Body of pancreas (tissue), 4 donors: ENCODE measurements at places on chromosomes 3 and 15. TPM values are rescaled to one million over a fixed set of nuclear protein-coding genes. Genes with fewer than 3 reads are reported as not detected.
A peak's percentile ranks its signal among the peaks of the same experiment; 100 is the strongest.

The NDN gene
- 19.4 TPM for total RNA-seq

The KCNMB3 gene
- total RNA-seq = 8.2 TPM

The CX3CR1 gene
- 1.3 TPM for total RNA-seq

The INSYN1 gene
- 3.6 TPM for total RNA-seq

The IGSF10 gene
- 1.0 TPM for total RNA-seq

The GCNT3 gene
- total RNA-seq = 0.66 TPM

The SPATA12 gene
- not detected for total RNA-seq

The PRICKLE2 gene
- 23.4 TPM for total RNA-seq

The ABI3BP gene
- 9.3 TPM for total RNA-seq

- no peak overlapping the region for H3K4me3 ChIP-seq
- no peak overlapping the region for H3K27ac ChIP-seq
- H3K27me3 ChIP-seq = no peaks in the 10 kb centered on the region
- no peaks in the 10 kb centered on the region for H3K4me1 ChIP-seq
- DNase-seq = no peak
- H3K36me3 ChIP-seq = no peaks in the 10 kb centered on the region
Measured at GRCh38 chr3:8154617-8155016, 347.0 kb upstream of the LMCD1 start.

DNA sequence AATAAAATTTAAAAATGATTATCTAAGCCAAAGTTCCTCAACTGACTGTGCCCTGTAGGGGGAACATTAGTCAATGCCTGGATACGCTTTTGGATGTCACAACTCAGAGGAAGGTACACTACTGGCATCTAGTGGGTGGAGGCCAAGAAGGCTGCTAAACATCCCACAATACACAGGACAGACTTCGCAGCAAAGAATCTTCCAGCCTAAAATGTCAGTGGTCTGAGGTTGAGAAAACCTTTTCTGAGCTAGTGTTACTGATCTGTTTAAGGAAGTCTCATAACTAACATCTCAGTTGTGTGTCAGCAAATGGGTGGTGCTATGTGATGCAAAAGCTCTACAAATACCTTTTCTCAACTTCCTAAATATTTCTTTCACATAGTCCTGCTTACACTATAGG, 20.9 kb upstream of the LDHAL6B start:
- H3K27ac ChIP-seq = no peak overlapping the region
- no peaks in the 10 kb centered on the region for H3K27me3 ChIP-seq
- H3K4me3 ChIP-seq = no peak overlapping the region

DNA sequence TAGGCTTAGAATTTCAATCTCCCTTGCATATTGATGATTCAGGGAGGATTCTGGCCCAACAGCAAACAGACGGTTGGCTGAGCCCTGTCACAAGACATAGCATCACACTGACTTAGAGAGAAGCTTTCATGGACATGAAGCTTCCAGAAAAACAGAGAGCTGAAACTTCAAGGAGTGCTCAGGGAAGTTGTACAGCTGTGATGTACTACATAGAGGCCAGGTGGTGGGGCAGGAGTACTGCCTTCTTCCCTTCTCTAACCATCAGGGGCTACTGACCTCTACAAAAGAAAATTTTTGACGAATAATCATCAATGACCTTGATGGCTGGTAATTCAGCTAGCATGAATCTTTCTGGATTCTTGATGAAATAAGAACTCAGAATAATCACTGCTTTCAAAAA, 378.5 kb downstream of the ERC2 start:
- no peaks in the 10 kb centered on the region for H3K27me3 ChIP-seq
- H3K36me3 ChIP-seq = no peaks in the 10 kb centered on the region
- H3K27ac ChIP-seq = no peak overlapping the region
- no peaks in the 10 kb centered on the region for H3K4me1 ChIP-seq
- DNase-seq = no peak

GRCh38 chr15:69303337-69304181, 4.8 kb downstream of the PAQR5 start:
- H3K27me3 ChIP-seq = no peaks in the 10 kb centered on the region
- no peak for DNase-seq
- H3K36me3 ChIP-seq = no peaks in the 10 kb centered on the region
- H3K4me1 ChIP-seq = peaks cover 54% of the 10 kb centered on the region
- no peak overlapping the region for H3K27ac ChIP-seq

- no peaks in the 10 kb centered on the region for H3K4me1 ChIP-seq
- no peak overlapping the region for H3K27ac ChIP-seq
- H3K36me3 ChIP-seq = no peaks in the 10 kb centered on the region
- no peaks in the 10 kb centered on the region for H3K27me3 ChIP-seq
- H3K4me3 ChIP-seq = no peak overlapping the region
- no peak for DNase-seq
Measured at GRCh38 chr3:135325726-135326235, 530.7 kb downstream of the EPHB1 start.

GRCh38 chr15:78767331-78767951, 43.8 kb downstream of the ADAMTS7 start:
- H3K4me1 ChIP-seq = no peaks in the 10 kb centered on the region
- no peak overlapping the region for H3K27ac ChIP-seq
- H3K4me3 ChIP-seq = no peak overlapping the region

DNA sequence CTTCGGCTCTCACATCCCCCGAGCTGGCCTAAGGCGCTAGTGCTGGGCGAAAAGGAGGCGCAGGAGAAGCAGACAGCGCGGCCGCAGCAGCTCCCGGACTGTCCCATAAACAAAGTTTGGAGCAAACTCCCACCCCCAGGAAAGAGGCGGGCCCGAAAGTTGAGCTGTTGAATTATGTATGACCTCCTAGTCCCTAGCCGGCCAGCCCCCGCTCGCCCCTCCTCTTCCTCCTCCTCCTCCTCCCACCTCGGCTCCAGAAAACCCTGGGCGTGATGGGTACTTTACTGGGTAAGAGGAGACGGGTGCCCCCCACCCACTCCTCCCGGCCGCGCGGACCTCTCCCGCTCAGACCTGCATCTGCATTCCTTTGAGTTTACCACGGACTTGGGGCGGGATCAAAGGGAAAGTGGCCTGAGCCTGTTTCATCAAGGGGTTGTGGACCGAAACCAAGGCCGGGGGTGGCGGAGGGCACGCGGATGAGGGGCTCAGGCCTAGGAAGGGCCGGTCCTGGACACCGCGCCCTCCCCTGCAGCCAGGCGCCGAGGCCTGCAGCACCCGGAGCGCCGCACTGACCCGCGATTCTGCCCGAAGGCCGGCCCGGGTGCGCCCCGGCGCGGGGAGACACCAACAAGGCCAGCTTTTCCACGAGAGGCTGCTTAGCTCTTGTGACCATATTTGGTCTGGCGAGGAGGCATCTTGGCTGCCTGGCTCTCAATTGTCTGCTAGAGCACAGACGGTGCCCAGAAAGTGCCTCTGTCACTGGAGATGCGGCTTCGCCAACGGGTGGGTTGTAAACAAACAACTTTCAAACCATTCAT, at the start of gene WWTR1:
WWTR1 (minus strand) TSS at position 100 of the 818 bp plus-strand sequence. CDS start 719 bp downstream, outside the sequence.
- H3K27ac ChIP-seq = peak within 1 kb of the TSS; percentile 91
- peak; percentile 92 for DNase-seq
- H3K4me1 ChIP-seq = peaks cover 12% of the 10 kb centered on the region
- no peaks in the 10 kb centered on the region for H3K36me3 ChIP-seq

DNA sequence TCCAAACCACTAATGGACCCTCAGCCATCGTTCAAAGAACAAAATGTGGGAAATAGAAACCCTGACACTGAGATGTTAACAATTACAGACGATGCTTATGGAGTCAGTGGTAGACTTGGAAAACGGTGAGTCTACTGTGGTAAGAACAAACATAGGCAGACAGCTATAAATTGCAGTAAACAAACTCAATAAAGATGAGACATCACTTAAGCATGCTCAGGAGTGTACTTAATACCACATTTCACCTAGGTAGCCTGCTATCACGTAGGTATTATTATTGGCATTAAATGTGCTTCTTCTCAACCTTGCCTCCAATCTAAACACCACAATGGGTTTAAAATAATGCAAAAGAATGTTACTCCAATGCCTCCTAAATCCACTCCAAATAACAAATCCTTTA, 2.5 kb downstream of the OSBPL10 start:
- no peaks in the 10 kb centered on the region for H3K36me3 ChIP-seq
- H3K4me3 ChIP-seq = no peak overlapping the region
- DNase-seq = no peak
- no peak overlapping the region for H3K27ac ChIP-seq
- H3K27me3 ChIP-seq = no peaks in the 10 kb centered on the region

- no peak overlapping the region for H3K4me3 ChIP-seq
- H3K4me1 ChIP-seq = peaks cover 15% of the 10 kb centered on the region
- no peak for DNase-seq
- H3K36me3 ChIP-seq = no peaks in the 10 kb centered on the region
Measured at GRCh38 chr3:141663993-141664392, 74.1 kb upstream of the RNF7 start.

- H3K4me3 ChIP-seq = no peak overlapping the region
- H3K27me3 ChIP-seq = no peaks in the 10 kb centered on the region
- H3K27ac ChIP-seq = peak overlapping the region; percentile 93
Measured at GRCh38 chr3:157129803-157130466, 30.0 kb downstream of the CCNL1 start.

GRCh38 chr3:73447111-73447510, 177.6 kb downstream of the PDZRN3 start:
- no peak overlapping the region for H3K27ac ChIP-seq
- no peaks in the 10 kb centered on the region for H3K36me3 ChIP-seq
- DNase-seq = no peak

DNA sequence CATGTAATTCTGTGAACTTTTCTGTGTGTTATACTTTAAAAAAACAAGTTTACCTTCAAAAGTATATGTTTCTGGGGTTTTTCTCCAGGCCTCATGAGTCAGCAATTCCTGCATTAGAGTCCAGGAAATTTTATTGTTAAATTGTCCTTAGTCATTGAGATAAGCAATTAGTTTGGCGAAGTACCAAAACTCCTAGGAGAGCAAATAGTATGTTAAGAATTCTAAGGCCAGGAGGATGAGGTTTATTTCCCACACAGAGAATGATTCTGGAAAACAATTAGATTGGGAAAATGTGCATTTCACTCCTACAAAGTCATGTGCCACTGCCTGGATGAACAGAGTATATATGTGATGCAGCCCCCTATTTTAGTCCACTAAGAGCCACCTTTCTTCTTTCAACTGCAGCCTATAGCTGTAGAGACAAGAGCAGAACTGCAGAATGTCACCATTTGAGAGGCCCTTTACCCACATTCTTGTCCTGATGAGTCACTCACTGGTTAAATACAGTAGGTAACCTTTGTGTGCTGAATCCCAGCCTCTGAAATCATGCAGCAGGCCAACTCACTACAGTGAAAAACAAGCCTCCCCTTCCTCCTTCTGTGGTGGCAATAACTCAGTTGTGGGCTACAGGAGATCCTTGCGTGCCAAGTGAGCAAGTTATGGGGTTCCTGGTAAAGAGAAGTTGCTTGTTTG, 452.8 kb upstream of the THBS1 start:
- DNase-seq = peak; percentile 27
- no peak overlapping the region for H3K4me3 ChIP-seq
- no peaks in the 10 kb centered on the region for H3K36me3 ChIP-seq
- no peaks in the 10 kb centered on the region for H3K27me3 ChIP-seq
- H3K4me1 ChIP-seq = peaks cover 28% of the 10 kb centered on the region
- H3K27ac ChIP-seq = peak overlapping the region; percentile 75

- peak; percentile 40 for DNase-seq
- no peak overlapping the region for H3K27ac ChIP-seq
- no peaks in the 10 kb centered on the region for H3K27me3 ChIP-seq
- H3K4me3 ChIP-seq = no peak overlapping the region
Measured at GRCh38 chr3:36868614-36869436, 76.0 kb downstream of the TRANK1 start.

GRCh38 chr3:171391432-171391831, 68.8 kb downstream of the TNIK start:
- H3K4me1 ChIP-seq = peaks cover 15% of the 10 kb centered on the region
- no peak overlapping the region for H3K4me3 ChIP-seq
- no peaks in the 10 kb centered on the region for H3K27me3 ChIP-seq

- peak; percentile 91 for DNase-seq
- H3K4me1 ChIP-seq = peaks cover 42% of the 10 kb centered on the region
- H3K36me3 ChIP-seq = no peaks in the 10 kb centered on the region
- no peak overlapping the region for H3K4me3 ChIP-seq
- H3K27ac ChIP-seq = peak overlapping the region; percentile 85
Measured at GRCh38 chr15:39580117-39580484, 778 bp upstream of the THBS1 start.
